ENCODE measurements at places on chromosomes 4 and X.
A peak's percentile ranks its signal among the peaks of the same experiment; 100 is the strongest.

- peak; percentile 9 for DNase-seq
Measured at GRCh38 chr4:15654593-15655222, 449 bp downstream of the FBXL5 start.

GRCh38 chr4:174490451-174490961 lies 31.8 kb downstream of the HPGD start:
- no peak for DNase-seq

DNA sequence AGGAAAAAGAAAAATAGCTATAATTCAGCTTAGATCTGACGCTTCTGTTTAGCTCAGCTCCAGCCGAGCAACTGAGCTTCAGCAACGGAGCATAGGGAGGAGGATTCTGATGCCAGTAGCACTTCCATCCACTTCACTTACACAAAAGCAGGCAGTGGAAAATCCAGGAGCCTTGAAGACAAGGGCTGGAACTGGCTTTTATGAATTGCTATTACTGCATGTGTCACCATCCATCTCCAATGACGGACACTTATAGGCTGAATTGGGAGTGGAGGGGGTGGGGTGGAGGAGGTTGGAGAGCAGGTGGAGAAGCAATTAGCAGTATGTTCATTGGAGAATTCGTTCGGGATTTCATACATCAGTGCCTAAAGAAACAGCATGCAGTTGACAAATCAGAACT lies 15.6 kb downstream of the ENOX2 start:
- no peak for DNase-seq

- DNase-seq = no peak
Measured at GRCh38 chrX:106039920-106040319, 1.4 kb upstream of the SERPINA7 start.

DNA sequence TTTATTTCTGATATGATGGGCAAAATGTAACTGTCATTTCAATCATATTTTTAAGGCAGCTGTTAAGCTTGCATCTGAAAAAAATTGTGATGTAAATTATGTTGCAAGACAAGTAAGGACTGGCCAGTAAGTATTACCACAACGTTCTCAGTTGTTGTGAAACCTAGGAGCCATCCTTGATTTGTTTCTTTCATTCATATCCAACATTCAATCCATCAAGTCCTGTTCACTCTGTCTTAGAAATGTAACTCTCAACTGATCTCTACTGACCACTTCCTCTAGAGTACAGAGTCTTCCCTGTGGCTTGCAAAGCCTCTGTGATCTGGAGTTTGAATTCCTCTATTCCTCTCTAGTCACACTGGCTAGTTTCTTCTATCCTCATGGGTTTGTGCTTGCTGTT lies 161.4 kb upstream of the MAD2L1 start:
- DNase-seq = no peak

DNA sequence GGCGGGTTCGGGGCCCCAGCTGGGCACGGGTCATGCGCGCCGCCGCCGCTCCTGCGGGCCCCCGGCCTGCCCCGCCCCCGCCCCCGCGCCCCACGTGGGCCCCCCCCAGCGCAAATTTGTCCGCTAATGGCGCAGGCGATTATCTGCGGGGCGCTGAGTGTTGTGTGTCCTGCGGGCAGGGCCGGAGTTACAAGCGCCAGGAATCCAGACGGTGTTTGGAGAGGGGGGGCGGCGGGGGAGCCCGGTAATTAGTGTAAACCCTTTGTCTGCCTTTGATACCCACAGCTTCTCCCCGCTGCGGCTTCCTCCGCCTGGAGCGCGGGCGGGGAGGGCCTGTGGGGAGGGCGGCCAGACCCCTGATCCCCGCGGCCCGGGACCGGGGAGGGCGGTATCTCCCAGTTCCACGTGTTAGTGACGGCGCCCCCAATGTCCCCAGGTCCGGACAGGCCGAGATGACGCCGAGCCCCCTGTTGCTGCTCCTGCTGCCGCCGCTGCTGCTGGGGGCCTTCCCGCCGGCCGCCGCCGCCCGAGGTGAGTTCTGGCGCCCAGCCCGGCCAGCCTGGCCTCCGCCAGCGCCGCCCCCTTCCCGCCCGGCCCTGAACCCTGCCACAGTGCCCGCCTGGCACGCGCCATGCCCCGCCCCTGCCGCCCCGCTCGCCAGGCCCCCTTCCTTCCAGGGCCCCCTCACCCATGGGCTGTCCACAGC lies 761 bp downstream of the FGFRL1 start:
- no peak for DNase-seq

DNA sequence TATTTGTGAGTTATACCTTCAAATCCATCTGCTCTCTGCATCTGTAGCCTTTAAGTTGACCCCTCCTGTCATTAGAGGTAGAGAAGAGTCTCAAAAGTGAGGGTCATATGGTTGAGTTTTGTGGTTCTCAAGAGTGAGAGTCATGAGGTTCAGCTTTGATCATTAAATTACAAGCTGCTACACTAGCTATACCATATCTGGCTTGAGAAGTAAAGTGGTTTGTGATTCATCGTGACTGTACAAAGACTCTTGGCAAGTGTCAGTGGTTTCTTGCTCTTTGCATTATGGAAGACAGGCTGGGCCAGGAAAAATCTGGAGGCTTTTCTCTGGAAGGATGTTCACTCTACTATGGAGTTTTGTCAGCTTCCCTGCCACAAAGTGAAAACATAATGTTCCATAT lies 170.6 kb downstream of the ZC4H2 start:
- no peak for DNase-seq

- DNase-seq = peak; percentile 63
Measured at GRCh38 chrX:108399418-108400165, 38.6 kb downstream of the COL4A6 start.

DNA sequence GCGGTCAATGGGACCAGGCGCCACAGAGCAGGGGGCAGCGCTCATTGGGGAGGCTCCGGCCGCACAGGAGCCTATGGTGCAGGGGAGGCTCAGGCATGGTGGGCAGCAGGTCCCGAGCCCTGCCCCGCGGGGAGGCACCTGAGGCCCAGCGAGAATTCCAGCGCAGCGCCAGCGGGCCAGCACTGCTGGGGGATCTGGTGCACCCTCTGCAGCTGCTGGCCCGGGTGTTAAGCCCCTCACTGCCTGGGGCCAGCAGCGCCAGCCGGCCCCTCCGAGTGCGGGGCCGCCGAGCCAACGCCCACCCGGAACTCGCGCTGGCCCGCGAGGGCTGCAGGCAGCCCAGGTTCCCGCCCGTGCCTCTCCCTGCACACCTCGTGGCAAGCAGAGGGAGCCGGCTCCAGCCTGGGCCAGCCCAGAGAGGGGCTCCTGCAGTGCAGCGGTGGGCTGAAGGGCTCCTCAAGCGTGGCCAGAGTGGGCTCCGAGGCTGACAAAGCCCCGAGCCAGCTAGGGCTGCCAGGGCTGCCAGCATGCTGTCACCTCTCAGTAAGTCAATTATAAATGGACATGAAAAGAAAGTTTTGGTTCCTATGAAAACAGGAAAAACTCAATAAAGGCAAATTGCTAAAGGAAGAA lies 14.5 kb downstream of the FAM184B start:
- DNase-seq = no peak

DNA sequence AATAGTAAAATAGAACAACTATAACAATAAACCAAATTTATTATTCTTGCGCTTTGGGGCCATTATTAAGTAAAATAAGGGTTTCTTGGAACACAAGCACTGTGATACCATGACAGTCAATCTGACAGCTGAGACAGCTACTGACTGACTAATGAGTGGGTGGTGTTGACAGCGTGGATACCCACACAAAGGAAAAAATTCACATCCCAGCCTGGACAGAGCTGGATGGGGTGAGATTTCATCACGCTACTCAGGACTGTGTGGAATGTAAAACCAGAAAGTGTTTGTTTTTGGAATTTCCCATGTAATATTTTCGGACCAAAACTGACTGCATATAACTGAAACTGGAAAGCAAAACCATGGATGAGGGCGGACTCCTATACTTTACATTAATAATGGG lies 48.8 kb downstream of the IGFBP7 start:
- no peak for DNase-seq

DNA sequence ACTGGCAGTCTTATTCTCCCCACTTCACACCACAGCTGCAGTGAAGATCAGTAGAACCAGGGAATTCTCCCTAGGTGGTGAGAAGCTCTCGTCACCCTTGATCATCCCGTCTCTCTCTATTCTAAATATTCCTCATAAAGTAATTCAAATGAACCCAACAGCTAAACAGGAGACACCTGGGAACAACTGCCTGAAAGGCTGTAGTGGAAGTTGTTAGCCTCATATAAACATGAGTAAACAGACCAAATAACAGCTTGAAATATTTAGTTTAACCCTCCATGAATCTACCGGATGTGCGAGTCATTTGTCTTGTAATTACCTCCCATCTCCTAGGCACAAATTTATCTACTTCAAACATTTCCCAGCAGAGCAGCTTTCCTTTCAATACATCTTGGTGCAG lies 30.4 kb upstream of the APELA start:
- DNase-seq = no peak

GRCh38 chr4:121129606-121130325 lies 34.4 kb downstream of the TNIP3 start:
- DNase-seq = no peak

DNA sequence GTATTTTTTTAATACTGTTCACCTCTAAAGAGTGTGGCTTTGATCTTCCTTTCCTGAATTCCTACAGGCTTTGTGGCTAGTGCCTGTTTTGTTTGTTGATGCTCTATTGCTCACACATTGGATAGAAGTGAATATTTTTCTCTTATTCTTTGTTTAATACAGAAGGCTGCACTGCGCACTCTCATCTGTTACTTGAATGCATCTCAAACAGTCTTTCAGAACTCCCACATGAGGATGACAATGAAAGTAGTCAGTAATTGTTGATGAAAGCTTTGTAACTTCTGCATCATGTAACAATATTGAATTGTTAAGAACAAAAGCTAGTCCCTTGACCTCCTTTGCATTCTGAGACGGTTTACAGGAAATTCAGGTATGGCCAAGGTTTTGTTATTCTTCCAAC lies 29.1 kb upstream of the GALNT7 start:
- no peak for DNase-seq

DNA sequence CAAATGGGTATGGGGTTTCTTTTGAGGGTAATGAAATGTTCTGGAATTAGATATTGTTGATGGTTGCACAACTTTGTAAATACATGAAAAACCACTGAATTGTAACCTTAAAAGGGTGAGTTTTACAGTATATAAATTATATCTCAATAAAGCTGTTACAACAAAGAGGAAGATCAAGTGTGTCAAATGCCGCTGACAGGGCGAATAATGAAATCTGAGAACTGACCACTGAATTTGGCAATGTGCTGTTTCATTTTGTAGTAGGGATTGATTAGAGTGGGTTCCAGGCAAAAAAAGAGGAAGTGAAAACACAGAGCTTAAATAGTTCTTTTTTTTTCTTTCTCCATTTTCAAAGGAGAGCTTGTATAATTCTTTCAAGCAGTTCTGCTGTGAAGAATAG lies 161.1 kb upstream of the NAP1L5 start:
- no peak for DNase-seq

- no peak for DNase-seq
Measured at GRCh38 chrX:45873781-45874180, 671.4 kb downstream of the ZNF674 start.

GRCh38 chr4:111204797-111205196 lies 581.9 kb upstream of the PITX2 start:
- DNase-seq = no peak

GRCh38 chr4:184403384-184403781 lies 71.0 kb downstream of the IRF2 start:
- DNase-seq = no peak

GRCh38 chr4:85932500-85933290 lies 427.2 kb downstream of the MAPK10 start:
- peak; percentile 53 for DNase-seq

- no peak for DNase-seq
Measured at GRCh38 chr4:17702641-17703040, 78.8 kb downstream of the FAM184B start.

DNA sequence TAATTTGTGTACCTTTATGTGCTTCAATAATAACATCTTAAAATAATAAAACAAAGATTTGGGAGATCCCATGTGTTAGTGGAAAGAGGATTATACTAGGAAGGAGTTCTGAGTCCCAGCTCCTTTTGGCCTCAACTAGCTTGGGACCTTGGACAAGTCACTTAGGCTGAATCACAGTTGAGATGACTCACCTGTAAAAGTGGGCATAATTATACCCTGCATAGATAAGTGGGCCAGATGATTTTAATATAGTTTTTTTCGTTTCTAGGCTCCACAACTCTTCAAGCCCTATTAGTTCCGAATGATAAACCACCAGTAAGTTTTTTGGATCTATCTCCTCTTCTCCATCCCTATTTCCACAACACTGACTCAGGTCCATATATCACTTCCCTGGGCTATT lies 131.8 kb downstream of the ENOX2 start:
- peak; percentile 13 for DNase-seq

DNA sequence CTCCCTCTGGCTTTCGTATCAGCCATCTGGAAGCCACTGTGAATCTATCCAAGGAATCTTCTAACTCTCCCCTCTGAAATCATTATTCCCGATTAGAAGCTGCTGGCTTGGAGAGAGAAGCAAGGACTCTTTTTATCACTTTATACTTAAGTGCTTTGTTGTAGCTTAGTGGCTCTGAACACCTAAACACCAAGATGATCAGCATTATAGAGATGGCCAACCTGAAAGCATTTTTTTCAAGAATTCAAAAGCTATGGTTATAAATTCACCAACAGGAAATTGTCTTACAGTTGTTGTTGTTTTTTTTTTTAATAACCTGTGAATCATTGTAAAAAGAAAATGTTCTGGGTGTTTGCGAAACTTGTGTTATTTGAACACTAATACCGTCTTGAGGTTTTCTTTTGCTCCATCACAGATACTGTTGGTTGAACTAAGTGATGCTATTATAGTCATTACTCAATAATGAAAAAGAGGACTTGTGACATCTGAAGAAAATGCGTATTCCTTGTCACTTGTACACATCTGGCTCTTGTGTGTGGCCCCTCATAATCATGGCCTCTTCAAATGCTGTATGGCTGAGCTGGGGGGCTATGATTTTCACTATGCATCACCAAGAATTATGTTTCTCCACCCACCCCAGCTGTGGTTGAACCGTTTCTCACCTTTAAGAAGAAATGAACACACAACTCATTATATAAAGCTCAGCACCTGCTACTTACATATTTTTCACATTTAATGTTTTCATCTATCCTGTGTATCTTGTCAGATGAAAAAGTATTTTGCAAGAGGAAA lies 11.8 kb upstream of the SMIM43 start:
- no peak for DNase-seq
